ENCODE measurements at places on chromosomes 4 and X.

DNA sequence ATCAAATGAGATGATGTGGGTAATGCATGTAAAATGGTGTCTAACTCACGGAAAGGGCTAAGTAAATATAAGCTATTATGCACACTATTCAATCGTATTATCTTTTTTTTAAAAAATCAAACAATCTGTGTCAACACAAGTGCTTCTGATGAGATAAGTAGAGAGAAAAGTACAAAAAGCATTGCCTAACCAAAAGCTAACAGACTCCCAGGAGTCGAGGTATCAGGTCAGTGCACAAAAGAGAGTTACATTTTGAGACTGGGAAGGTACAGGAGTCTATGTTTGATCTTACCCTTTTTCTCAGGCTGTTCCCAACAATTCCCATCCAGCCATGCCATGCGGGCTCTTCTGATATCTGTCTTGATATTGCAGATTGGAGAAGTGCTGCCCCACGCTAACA, 203.3 kb upstream of the ZIC3 start:
- DNase-seq: no peak

DNA sequence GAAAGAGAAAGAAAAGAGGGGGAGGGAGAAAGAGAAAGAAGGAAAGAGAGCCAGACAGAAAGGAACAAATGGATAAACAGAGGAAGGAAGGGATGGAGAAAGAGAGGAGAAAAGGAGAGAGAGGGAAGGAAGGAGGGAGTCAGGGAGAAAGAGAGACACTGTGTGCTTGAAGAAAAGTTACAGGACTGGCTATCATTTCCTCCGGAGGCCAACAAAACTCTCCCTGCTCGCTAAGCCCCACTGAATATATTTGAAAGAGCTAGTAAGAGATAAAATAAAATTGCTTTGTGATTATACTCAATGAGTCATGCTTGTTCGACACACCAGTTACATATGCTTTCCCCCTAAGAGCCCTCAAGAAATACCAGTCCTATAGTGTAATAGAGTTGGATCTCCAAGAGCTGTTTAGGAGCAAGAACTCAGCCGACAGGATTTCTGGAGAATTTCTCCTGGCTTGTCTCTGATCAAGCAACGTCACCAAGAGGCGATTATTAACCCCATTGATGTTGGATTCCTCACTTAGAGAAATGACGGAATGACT, 102.2 kb downstream of the MXRA5 start:
- no peak for DNase-seq

DNA sequence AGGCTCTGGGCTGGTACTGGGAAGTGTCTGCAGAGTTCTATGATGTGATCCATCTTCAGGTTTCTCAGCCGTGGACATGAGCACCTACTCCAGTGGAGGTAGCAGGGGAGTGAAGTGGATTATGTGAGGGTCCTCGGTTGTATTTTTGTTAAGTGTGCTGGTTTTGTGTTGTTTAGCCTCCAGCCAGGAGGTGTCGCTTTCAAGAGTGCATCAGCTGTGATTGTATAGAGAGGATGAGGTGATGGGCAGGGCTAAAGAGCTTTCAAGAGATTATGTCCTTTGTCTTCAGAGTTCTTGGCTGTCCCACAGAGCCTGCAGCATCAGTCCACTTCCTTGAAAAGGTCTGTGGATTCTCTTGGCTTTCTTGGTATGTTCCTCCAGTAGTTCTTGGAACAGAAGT, 256.6 kb downstream of the STK32B start:
- DNase-seq: no peak

- DNase-seq: no peak
Observed at GRCh38 chr4:4432341-4433125, 45.6 kb downstream of the NSG1 start.

DNA sequence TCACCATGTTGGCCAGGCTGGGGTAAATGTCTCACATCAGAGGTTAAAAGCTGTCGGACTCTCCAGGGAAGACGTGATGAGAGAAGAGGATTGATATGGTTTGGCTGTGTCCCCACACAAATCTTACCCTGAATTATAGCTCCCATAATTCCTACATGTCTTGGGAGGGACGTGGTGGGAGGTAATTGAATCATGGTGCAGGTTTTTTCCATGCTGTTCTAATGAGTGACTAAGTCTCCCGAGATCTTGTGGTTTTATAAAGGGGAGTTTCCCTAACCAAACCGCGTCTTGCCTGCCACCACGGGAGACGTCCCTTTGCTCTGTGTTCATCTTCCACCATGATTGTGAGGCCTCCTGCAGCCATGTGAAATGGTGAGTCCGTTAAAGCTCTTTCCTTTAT, 64.4 kb downstream of the ASMT start:
- no peak for DNase-seq

DNA sequence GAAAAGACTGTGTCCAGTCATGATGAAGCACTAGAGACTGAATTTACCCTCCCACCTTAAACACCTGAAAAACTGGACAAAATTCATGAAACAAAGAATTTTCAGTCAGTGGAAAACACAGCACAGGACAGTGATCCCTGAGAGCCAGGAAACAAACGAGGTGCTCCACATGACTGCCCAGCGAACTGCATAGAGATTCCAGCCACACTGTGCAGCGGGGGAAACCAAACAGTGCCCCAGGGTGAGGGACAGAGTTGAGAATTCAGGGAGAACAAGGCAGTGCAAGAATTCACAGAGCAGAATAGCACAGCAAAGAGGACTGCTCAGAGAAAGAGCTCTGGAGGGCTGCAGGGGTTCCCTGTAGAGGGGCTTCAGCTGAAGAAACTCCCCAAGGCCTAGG, 55.5 kb upstream of the SEC24B start:
- DNase-seq: no peak

DNA sequence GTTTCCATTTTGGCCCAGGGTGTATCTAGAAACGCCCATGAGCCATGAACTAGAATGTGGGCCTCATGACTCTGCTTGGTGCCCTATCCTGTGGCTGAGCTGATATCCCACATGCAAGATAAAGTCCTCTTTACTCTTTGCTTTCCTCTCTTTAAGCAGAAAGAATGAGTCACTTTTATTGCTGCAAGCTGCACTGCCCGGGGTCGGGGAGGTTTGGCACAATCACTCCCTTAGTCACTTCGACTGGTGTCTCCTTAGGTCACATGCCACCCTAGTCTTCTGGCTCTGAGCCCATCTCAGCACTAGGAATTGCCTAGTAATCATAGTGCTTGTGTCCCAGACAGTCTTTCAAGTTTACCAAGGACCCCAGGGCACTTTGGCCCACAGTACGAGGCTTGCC, 75.1 kb upstream of the CXorf66 start:
- DNase-seq: peak; percentile 50

DNA sequence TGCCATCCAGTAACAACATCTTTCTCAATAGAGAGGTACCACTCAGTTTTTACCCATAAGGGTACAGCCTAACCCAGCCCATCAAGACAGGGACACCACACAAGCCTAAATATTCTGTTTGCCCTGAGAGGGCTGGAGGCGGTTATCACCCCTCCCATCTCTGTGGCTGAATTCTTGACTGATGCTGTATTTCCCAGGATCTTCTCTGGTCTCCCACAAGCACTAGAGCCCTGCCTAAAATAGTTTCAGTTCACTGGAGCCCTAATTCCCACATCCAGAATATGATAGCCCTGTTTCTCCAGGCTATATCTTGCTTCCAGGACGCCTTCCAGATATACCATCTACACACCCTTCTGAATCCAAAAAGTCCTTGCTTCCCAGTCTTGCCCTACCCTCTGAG, 91.6 kb upstream of the NMU start:
- DNase-seq: no peak

DNA sequence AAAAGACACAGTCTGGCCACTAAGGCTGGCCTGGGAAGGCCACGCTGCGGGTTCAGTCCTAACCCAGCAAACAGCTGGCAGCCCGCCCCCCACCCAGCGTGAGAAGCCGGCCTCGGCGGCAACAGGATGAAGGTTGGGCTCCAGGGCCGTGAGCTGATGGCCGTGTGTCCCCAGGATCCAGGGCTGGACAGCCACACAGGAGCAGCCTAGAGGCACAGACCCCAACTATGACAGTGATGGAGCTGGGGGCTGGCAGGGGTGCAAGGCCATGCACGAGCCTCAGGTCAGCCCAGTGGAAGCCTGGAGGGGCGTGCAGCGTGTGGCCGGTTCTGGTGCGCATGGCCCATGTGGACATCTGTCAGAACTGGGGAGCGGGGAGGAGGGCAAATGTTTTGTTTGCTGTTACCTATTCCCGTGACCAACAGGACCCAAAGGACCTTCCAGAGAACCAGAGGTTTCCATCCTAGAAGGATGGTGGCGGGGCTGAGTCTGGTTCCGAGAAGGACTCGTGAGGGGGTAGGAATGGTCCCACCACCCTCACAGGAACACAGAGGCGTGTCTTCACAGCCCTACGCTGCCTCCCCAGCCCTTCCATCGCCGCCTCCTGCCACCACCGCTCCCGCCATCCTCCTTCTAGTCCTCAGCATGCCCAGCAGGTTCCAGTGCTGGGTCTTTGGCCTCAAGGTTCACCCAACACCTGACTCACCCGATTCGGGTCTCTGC, 46.5 kb downstream of the ZFYVE28 start:
- DNase-seq: no peak

DNA sequence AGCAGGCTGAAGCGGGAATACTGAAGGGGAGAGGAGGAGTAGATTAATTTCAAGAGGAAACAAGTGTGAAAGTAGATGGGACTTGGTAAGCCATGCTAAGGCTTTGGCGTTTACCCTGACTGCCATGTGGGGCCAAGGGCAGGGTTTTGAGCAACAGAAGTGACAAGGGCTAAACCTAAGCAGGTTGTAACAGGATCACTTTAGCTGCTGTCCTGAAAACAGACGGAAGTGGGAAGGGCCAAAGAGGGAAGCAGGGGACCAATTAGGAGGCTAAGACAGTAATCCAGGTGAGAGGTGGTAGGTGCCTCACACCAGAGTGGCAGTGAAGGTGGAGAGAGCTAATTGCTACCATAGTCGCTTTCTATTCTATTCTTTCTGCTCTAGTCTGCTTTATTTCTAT, 166.5 kb downstream of the PJA1 start:
- DNase-seq: no peak
